ENCODE measurements at places on chromosomes 5 and 9. TPM values are rescaled to one million over a fixed set of nuclear protein-coding genes. Genes with fewer than 3 reads are reported as not detected.
A peak's percentile ranks its signal among the peaks of the same experiment; 100 is the strongest.

DNA sequence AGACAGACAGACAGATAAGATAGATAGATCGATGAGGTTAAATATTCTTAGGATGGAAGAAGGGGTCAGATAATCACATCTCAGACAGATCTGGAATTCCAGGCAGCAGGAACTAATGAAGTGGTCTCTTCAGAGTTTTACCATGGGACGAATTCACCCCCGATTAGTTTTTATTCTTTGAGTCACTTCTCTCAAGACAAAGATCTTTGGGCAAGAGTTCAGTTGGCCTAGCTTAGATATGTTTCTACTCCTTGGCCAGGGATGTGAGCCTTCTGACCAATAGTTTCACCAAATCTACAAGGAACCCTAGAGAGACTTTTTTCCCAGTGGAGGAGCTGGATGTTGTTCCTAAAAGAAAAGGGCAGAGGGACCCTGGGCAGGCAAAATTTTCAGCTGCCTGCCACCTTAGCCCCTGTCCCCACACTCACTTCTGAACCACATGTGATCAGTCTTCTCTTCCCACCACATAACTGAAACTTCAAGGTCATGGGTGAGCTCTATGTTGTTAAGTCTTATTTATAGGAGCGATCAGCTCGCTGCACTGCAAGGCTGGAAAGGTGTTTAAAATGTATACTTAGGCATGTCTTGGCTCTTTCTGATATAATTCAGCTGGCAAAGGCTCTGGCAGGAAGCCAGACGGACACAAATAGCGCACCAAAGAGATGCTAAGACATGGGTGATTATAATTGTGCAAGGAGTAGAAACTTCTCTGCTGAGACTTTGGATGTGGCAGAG, 132.9 kb downstream of the PALM2AKAP2 start:
- DNase-seq, result no peak

DNA sequence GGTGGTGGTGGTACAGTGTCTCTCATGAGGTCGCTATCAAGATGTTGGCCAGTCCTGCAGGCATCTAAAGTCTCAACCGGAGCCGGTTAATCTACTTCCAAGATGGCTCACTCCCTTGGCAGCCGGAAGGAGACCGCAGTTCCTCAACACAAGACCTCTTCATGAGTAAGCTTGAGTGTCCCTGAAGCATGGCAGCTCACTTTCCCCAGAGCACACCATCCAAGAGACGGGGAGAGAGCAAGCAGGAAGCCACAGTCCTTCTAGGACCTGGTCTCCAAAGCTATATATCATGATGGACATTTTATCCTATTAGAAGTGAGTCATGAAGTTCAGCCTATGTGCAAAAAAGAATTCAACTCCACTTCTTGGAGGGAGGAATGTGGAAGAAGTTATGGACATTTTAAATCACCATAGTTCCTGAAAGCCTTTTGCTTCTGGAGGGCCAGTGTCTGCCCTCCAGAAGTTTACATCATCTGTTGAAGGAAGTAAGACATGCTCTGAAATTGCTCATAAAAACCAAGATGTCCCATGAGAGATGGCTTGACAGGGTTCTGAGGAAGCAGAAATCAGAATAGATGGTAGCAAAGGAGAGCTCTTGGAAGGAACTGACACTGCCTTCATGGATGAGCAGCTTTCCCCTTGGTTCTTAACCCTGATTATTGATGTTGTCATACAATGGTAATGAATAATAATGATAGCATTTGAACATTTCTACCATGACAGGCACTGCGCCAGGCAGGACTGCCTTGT, 21.3 kb downstream of the GALNT10 start:
- DNase-seq, result no peak

- no peak for DNase-seq
Measured at GRCh38 chr5:142924135-142924883, 154.1 kb downstream of the ARHGAP26 start.

The PCDHGB5 gene
- total RNA-seq, result 4.0 TPM

GRCh38 chr5:37086466-37087173, 162.6 kb downstream of the CPLANE1 start:
- DNase-seq, result no peak

The LHX6 gene
- total RNA-seq, result 1.6 TPM

The NME5 gene
- total RNA-seq, result 9.9 TPM

GRCh38 chr9:77751341-77752091, 103.4 kb upstream of the GNA14 start:
- DNase-seq, result no peak

The CAPSL gene
- total RNA-seq, result 1.1 TPM

- DNase-seq, result no peak
Measured at GRCh38 chr5:54991416-54991815, 6.0 kb upstream of the ESM1 start.

GRCh38 chr9:121286973-121287741, 19.2 kb downstream of the GSN start:
- DNase-seq, result no peak

DNA sequence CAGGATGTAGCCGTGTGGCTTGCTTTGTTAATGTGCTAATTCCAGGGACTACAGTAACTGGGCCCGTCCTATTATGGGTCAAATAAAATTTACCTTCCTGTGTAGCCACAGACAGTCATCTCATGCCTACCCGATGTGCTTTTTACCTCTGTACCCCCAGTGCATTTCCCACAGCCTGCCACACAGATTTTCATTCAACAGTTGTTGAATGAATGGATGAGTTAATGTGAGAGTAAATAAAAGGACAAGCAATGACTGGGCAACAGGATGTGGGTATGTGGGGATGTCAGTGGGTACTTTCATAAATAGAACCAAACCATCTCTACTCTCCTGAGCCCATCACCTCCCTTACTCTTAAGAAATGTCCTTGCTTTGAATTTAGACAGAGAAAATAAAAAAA, 441.2 kb upstream of the ZNF462 start:
- no peak for DNase-seq

- DNase-seq, result no peak
Measured at GRCh38 chr9:134320126-134320867, 6.0 kb upstream of the RXRA start.

- no peak for DNase-seq
Measured at GRCh38 chr5:74543162-74543995, 97.1 kb downstream of the ENC1 start.

DNA sequence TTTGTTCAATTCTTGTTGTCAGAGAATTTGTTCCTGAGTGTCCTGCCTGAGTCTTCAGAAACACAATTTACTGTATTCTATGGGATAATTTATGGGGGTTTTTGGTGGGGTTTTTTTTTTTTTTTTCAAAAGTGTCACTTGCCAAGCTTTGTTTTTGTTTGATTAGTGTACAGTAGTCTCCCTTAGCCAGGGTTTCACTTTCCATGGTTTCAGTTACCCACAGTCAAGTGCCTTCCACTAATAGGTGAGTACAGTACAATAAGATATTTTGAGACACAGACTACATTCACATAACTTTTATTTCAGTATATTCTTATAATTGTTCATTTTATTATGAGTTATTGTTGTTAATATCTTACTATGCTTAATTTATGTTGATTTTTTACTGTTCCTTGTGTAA, 25.0 kb upstream of the AUH start:
- no peak for DNase-seq

The IFNA2 gene
- total RNA-seq, result not detected

The OR1N2 gene
- total RNA-seq, result not detected

- no peak for DNase-seq
Measured at GRCh38 chr5:149166128-149166527, 24.8 kb downstream of the ABLIM3 start.

DNA sequence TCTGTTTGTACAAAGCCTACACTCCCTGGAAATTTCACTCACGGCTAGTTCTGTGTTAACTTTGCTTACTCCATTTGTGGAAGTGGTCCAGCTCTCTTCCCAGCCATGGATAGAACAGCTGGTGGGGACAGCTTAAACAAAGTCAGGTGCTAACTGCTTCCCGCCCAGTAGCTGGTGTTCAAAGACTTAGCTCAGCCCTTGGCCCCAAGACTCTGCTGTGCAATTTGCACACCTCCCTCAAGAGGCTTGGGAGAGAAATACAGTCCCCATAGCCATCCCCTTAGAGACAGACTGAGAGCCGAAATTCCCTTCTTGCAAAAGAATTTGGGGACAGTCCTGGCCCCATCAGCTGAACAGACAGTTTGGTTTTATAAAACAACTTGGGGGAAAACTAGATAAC, 73.8 kb upstream of the RAI14 start:
- no peak for DNase-seq

The MED22 gene
- 48.4 TPM for total RNA-seq

The GPR151 gene
- not detected for total RNA-seq

GRCh38 chr9:33903157-33903780, 86.3 kb downstream of the UBE2R2 start:
- no peak for DNase-seq

GRCh38 chr9:4760122-4760521, 19.1 kb upstream of the AK3 start:
- no peak for DNase-seq

The ABITRAM gene
- total RNA-seq, result 10.4 TPM

GRCh38 chr5:122297587-122298298, 14.3 kb upstream of the SNCAIP start:
- DNase-seq, result no peak

DNA sequence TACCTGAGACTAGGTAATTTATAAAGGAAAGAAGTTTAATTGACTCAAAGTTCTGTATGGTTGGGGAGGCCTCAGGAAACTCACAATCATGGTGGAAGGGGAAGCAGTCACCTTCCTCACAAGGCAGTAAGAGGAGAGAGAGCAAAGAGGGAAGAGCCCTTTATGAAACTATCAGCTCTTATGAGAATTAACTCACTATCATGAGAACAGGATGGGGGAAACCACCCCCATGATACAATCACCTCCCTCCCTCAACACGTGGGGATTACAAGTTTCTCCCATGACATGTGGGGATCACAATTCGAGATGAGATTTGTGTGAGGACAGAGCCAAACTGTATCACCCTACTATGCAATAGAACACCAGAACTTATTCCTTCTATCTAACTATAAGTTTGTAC, 27.9 kb downstream of the CD274 start:
- no peak for DNase-seq

DNA sequence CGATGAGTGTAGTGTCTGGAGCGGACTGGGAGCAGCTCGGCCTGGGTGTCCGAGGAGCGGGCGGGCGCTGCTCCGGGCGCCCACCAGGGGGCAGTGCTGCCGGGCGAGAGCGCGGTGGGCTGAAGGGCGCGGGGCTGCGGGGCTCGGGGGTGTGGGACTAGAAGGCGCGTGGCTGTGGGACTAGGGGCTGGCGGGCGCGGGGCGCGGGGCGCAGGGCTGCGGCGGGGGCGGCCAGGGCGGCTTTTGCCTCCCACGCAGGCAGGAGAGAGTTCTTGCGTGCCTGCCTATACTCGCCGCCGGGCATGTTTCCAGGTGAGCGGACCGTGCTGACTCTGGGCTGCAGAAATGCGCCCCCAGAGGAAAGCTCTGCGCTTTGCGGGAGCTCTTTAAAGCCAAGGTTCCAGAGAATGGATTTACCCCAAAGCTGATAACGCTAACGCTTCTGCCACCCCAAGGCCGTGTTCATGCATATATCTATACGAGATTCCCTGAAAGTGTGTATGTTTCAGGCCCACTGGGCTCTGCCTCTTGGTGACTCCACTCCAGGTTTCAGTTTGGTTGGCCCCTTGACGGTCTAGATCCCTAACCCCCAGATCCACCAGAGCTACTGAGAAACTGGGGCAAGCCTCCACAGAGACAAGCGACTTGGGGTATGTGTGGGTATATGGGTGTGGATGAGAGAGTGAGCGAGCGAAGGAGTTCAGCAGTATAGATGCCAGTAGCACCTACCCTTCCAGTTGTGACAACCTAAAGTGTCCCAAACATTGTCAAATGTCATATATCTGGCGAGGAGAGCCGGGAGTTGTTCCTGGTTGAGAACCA, 56.2 kb downstream of the ACER2 start:
- peak; percentile 71 for DNase-seq

- DNase-seq, result no peak
Measured at GRCh38 chr5:93995126-93995621, 253.8 kb upstream of the POU5F2 start.

The PCDHGB3 gene
- 0.60 TPM for total RNA-seq

DNA sequence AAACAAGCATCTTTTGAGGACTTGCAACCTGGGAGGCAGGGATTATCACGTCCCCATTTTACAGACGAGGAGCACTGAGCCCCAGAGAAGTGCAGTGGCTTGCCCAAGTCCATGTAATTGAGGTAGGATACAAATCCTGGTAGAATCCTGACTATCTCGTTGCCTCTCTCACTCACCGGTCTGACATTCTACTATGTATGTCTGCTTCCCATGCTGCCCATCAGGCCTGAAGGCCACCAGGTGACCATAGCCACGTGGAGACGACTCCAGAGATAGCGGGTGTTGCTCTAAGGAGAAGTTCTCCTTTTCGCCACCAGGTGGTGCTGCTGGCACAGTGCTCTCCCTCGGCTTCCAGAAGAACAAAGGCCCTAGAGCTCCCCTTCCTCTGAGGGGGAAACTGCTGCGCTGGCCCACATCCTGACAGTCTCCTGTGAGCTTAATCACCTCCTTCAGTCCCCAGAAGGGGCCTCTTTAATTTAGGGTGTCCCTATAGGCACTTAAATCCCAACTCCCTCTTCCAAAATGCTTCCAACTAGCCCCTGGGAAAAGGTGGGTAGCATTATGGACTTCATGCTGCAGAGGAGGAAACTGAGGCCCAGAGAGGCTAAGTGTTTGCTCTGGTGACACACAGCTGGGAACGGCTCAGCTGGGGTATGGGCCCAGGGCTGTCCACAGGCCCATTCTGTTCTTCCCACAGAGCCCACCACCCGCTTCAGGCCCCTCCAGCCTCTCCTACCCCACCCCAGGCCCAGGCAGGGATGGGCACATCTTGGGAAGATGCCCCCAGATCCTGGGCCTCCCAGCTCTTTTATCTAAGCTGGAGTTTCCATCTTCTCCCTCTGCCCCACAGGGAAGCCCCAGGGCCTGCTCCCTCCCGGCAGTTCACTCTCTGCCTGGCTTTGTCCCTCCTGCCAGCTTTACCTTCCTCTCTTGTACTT, 6.4 kb downstream of the SLC34A1 start:
- DNase-seq, result peak; percentile 85

- no peak for DNase-seq
Measured at GRCh38 chr5:31630931-31631330, 8.0 kb upstream of the PDZD2 start.

DNA sequence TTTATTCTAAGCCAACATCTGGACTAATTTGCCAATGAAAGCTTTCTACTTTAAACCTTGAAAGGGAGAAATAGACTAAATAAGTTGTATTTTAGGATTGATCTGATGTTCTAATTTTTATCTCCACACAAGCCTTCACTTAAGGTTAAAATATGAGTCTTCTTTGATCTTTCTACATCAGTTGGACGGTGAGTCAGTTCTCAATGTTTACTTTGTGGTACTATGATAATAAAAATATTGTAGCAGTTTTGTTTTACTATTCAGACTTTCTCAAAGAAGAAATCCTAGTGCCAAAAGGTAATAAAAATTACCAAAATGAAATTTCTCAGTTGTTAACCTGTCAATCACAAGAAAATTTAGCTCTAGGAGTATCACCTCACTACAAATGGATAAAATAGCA, 203.5 kb upstream of the RGMB start:
- no peak for DNase-seq

Data from progenitor cell of endocrine pancreas (in vitro differentiated cells).